ENCODE measurements at places on chromosomes 12 and 14.
A peak's percentile ranks its signal among the peaks of the same experiment; 100 is the strongest.

DNA sequence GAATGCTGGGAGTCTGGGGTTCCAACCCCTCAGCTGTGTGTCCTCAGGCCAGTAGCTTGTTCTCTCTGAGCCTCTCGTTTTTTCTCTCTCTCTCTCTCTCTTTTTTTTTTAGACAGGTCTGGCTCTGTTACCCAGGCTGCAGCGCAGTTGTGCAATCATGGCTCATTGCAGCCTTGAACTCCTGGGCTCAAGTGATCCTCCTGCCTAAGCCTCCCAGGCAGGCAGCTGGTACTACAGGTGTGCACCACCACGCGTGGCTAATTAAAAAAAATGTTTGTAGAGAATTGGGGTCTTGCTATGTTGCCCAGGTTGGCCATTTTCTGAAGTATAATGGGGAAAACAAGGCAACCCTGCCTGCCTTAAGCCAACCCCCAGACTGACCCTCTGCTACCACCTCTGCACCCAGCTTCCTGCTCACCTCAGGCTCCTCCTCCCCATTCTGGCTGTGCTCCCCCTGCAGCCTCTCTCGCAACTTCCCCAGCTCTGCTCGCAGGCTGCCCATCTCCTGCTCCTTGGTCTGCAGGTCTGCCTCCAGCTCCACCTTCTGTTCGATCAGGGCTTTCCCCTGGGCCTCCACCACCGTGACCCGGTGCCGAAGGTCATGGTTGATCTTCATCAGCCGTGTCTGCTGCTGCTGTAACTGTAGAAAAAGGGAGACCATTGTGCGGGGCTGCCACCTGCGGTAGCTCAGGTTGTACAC is 35.2 kb downstream of the RILPL1 start:
- no peak for DNase-seq

- no peak for DNase-seq
Measured at GRCh38 chr12:85835426-85836196, 598 bp downstream of the RASSF9 start.

GRCh38 chr14:102408724-102409123 is 46.0 kb downstream of the TECPR2 start:
- DNase-seq, result no peak

GRCh38 chr14:65359503-65359902 is 53.0 kb upstream of the FUT8 start:
- no peak for DNase-seq

GRCh38 chr14:72682188-72682587 is 211.7 kb downstream of the DPF3 start:
- peak; percentile 18 for DNase-seq

DNA sequence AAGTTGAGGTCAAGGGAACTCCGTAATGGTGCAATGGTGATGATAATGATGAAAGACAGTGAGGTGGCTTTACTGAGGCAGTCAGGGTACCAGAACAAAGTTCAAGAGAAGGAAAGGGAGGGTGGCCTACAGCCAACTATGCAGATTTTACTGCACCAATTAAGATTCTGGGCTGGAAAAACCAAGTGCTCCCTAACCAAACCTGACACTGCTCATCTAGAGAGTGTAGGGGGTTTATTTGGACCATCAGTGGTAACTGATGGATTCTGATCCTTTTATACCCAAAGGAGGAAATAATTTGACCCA is 387 bp downstream of the LRRC9 start:
- no peak for DNase-seq

- peak; percentile 19 for DNase-seq
Measured at GRCh38 chr12:42588524-42589464, 752 bp downstream of the PRICKLE1 start.

DNA sequence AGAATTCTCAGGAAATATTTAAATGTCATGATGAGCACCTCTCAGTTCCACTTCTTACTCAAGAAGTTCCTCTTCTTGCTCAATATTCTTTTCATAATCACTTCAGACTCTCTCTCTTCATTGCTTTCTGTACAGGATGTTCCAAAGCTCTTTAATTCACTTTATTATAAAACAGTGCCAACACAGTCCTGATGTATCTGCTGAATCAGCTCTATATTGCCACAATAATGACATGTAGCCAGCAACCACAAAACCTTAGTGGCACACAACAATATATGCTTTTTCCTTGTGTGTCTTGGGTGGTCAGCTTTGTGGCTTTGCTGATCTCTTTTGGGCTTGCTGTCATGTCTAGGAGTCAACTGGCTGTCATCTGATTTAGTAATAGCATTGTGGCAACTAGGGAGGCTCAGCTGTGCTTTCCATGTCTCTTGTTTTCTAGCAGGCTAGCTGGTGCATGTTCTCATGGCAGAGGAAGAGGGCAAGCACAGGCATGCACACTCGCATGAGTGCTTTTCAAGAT is 52.8 kb upstream of the SLC2A13 start:
- DNase-seq, result peak; percentile 94

DNA sequence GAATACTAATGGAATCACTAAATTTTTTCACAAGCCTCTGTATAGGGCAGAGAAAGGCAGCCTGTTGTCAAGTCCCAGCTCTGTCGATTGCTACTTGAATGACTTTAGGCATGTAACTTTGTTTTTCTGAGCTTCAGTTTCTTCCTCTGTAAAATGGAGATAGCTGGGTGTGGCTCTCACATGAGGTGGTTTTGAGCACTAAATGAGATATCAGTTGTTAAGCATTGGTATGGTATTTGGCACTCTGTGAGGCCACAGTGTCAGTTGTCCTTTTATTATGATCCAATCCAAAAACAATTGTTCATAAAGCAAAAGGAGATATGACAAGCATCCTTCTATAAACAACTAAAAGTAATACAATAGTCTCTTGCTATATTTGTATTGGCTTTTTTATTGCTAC is 120.6 kb downstream of the DUSP6 start:
- DNase-seq, result no peak

- no peak for DNase-seq
Measured at GRCh38 chr12:31724557-31724956, 4.3 kb downstream of the AMN1 start.

GRCh38 chr12:38144601-38145436 is 171.8 kb upstream of the ALG10B start:
- DNase-seq, result no peak

DNA sequence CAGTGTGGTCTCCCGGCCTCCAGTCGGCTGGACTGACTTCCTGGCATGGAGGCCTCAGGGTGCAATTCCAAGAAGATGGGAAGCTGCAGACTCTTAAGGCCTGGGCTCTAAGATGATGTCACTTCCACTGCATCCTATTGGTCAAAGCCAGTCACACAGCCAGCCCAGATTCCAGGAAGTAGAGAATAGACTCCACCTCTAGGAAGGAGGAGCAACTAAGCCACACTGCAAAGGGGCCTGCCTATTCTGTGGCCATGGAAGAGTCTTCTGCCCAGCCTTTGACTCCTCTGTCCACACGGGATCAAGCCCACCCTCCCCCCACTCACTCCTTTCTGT is 103.9 kb upstream of the RFLNA start:
- no peak for DNase-seq

DNA sequence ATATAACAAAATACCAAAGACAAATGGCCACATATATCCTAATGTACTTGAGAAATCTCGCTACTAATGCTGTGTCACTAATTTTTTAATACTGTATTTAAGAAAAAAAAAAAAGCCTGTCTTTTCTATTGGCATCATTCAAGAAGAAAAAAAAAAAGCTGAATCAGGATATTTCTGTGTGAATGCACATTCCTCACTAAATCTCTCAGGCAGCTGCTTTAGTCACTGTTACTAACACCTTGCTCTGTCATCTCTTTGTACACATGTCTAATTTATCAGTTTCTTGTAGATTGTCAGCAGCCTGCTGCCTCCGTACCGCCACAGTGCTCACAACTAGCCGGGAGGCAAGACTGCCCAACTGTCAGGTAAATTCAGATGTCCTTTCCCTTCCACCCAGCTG is 32.0 kb upstream of the FGD4 start:
- DNase-seq, result no peak

- DNase-seq, result no peak
Measured at GRCh38 chr14:28652782-28653181, 113.8 kb upstream of the FOXG1 start.

GRCh38 chr14:29717901-29718300 is 209.7 kb downstream of the PRKD1 start:
- DNase-seq, result no peak

- DNase-seq, result peak; percentile 42
Measured at GRCh38 chr12:116703214-116703795, 34.6 kb downstream of the SPRING1 start.

DNA sequence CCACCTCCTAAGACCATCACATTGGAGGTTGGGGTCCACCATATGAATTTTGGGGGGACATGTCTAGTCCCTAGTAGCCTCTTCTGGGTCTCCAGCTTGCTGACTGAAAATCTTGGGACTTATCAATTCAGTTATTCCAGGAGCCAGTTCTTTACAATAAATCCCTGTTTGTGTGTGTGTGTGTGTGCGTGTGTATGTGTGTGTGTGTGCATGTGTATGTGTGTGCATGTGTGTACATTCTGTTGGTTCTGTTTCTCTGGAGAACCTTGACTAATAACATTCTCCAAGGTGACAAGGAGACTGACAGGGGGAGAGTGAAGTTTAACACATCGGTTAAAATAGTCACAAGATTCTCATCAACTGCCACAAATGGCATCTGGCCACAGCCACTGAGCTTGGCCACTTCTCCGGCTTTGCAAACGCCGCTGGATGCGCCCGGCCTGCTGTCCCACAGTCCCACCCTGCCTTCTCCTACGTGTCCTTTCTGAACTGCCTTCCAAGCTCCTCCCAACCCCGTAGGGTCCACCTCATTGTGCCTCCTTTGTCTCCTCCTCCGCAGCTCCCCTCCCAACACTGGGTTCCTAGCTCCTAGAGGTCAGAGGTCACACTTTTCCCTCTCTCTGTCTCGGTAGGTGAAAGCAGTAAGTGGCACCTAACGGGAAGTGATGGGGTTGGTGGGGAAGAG is 88.1 kb upstream of the DIO3 start:
- DNase-seq, result no peak

DNA sequence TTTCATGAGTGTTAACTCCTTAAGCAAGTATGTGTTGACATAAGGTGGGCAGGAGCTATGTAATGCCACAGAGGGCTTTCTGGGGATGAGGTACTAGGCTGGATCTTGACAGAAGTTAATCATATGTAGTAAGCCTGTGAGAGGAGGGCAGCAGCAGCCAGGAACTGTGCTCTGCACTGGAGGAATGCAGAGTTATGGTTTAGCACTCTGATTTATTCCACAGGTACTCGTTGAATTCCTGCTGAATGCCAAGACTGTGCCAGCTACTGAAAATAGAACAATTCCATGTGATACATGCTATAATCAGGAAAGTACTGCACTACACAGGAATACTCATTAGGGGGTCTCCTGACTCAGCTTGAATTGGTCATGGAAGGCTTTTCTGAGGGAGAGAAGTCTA is 58.7 kb downstream of the SUSD6 start:
- no peak for DNase-seq

- DNase-seq, result no peak
Measured at GRCh38 chr14:44767646-44768173, 194.0 kb downstream of the KLHL28 start.

DNA sequence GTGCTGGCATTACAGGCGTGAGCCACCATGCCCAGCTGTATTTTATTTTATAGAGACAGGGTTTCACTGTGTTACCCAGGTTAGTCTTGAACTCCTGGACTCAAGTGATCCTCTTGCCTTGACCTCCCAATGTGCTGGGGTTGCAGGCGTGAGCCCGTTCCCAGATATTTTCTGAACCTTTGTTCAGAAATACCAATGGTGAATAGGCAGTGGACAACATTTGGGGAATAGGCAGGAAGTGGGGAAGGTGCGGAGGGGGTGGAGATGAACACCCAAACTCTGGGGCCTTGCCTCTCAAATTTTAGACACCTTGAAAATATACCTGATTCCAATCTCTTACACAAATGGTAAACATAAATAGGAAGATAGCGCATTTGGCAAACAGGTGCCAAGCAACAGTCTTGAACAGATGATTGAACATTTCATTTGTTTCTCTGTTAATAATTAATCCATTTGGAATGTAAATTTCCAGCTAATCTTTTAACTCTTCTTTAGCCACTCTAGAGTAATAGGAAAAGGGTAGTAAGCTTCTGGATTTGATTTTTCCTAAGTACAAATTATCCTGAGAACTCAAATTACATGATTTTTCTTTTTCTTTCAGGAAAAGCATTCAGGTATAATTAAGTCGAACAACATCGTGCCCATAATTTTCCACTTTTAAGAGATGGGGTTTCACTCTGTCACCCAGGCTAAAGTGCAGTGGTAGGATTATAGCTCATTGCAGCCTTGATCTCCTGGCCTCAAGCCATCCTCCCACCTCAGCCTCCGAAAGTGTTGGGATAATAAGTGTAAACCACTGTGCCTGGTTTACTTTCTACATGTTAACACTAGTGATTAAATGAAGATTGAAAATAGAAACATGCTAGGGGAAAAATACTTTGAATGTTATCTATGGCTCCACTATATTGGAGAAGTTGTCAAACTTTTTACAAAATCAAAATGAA is 22.9 kb upstream of the RNF34 start:
- no peak for DNase-seq

- DNase-seq, result no peak
Measured at GRCh38 chr14:60984196-60984595, 3.2 kb downstream of the SLC38A6 start.

DNA sequence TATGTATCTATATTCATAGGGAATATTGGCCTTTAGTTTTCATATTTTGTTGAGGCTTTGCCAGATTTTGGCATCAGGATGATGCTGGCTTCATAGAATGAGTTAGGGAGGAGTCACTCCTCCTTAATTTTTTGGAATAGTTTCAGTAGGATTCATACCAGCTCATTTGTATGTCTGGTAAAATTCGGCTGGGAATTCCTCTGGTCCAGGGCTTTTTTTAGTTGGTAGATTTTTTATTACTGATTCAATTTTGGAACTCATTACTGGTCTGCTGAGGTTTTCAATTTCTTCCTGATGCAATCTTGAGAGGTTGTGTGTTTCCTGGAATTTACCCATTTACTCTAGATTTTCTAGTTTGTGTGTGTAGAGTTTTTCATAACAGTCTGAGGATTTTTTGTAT is 175.2 kb downstream of the EPS8 start:
- no peak for DNase-seq

DNA sequence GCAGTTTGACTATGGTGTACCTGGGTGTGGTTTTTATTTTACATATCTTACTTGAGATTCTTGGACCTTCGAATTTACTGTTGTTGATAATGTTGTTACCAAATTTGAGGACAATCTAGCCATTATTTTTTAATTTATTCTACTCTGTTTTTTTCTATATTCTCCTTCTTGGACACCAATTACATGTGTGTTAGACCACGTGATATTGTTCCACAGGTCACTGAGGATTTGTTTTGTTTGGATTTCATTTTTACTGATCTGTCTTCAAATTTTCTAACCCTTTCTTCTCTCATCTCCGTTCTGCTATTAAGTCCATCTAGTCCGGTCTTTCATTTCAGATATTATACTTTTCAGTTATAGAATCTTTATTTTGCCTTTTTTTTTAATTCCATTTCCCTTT is 204.9 kb upstream of the BCL2L14 start:
- DNase-seq, result no peak

Measured in NCI-H1694 treated with DMSO at 0.1 percent for 48 hours (cell line).